ENCODE measurements at places on chromosomes 7 and 10.

DNA sequence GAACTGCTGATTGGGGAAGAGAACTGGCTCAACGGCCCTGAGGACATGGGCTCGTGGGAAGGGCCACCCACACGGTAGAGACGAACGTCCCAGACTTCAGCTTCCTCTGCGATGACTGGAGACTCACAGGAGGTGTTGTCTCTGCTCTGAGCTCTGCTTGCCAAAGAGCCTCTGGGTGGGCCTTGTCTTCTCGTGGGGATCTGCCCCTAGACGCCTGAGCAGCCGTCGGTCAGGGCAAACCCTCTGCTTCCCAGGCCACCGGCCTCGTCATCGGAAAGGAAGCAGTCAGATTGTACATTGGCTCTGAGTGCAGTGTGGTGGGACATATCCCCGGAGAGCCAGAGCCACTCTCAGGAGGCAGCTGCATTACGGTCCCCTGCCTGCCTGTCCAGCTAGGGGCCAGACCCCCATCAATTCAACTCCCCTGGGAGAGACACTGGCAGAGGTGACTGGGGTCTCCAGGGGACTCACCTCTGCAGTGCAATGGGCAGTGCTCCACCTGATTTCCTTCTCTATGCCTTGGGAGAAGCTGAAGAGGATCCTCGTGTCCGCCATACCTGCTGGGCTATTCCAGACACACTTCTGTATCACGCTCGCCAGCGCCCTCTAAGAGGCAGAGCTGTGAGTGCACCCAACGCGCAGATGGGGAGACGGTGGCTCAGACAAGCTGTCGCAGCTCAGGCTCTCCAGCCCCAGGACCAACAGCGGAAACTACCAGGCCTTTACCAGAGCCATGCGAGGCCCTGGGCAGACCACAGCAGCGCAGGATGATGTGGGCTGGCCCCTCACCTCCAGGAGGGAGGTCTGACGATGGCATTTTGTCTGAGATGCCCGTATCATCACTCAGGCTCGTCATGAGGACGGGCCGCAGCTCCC is 227.4 kb downstream of the TCERG1L start:
- no peak for DNase-seq

DNA sequence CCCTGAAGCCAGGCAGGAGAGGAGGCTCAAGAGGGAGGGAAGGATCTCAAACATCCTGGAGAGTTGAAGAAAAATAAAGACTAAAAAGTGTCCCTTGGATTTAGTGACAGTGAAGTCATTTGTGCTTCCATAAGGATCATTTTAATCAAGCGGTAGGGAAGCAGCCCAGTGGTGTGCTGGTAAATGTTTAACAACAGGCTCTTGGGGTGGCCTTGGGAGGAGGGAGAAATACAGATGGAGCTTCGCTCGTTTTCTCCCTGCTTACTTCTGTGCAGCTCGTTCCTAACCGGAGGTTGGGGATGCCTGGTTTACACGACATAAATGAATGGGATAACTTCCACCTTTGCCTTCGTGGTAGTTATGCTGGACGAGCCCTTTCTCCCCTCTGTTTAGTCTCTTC is 140.0 kb downstream of the CAMK1D start:
- DNase-seq = no peak

DNA sequence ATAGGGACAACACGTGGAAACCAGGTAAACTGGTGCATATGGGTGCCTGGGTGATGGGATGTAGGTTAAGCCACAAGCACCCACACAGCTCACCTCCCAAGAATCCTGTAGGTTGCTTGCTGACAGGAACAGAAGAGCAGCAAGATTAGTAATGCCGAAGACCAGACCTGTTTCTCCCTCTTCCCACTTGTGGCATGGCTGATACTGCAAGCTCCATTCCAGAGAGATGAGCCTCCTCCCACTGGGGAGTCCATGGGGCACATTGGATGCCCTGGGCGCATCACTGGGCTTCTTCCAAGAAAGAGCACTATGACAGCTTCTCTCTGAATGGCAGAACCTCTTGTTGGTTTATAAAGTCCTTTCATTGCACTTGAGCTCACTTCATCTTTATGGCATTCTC is 44.4 kb upstream of the LOXL4 start:
- no peak for DNase-seq

DNA sequence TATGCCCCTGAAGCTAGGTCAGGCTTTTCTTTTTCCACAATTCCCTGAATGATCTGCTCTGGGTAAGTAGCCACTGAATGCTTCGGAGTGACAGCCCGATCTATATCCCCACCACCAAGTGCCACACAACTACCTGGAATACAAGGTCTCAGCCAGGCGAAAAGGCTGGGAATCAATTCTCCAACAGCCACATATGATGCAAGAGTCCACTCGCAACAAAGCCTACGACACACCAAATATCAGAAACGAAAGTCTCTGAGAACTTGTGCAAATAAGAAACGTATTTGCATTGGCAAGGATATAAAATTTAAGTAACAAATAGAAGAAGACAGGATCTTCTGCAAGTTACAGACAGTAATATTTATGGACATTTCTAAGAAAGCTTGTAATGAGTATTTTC is 5.7 kb downstream of the HIPK2 start:
- no peak for DNase-seq

DNA sequence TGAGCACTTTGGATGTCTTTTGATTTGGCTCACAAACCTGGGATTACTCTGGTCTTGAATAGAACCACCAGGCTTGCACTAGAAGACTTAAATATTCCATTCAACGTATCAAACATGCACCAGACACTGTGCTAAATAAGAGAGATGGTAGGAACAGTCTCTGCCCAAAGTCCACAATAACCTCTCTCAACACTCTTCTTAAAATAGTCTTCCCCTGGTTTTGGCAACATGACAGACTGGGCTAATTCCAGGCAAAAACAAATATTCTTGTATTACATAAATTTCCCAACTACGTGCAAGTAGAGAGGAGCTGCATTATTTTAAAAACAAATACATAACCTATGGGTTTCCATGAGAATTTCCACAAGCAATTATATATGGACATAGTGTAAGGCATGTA is 64.8 kb upstream of the PAPSS2 start:
- DNase-seq = no peak

- no peak for DNase-seq
These were observed 34.9 kb upstream of the WAPL start for GRCh38 chr10:86556532-86556931.

- no peak for DNase-seq
These were observed 44.8 kb downstream of the MALSU1 start for GRCh38 chr7:23343806-23344475.

DNA sequence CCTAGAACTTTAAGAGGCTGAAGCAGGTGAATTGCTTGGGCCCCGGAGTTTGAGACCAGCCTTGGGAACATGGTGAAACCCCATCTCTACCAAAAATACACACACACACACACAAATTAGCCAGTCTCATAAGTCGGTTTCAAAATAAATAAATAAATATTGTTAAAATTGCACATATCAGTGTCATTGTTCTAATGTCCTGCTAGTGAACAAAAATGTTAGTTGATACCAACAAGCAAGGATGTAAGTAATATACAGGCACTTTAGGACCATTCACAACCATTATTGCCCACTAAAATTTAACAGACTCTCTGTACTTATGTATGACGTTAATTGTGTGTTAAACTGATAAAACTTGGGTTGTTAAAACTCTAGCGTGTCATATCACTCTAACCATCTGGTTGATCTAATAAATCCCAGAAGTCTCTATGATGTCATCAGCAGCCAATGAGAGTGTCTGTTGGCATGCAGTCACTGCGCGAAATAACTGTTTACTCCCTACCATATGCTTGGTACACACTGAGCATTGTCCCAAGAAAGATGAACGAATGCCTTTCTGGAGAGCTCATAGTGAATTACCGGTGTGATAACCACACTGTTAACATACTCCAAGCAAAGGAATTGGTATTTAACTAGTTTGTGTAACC is 30.4 kb upstream of the OTUD1 start:
- DNase-seq = no peak

DNA sequence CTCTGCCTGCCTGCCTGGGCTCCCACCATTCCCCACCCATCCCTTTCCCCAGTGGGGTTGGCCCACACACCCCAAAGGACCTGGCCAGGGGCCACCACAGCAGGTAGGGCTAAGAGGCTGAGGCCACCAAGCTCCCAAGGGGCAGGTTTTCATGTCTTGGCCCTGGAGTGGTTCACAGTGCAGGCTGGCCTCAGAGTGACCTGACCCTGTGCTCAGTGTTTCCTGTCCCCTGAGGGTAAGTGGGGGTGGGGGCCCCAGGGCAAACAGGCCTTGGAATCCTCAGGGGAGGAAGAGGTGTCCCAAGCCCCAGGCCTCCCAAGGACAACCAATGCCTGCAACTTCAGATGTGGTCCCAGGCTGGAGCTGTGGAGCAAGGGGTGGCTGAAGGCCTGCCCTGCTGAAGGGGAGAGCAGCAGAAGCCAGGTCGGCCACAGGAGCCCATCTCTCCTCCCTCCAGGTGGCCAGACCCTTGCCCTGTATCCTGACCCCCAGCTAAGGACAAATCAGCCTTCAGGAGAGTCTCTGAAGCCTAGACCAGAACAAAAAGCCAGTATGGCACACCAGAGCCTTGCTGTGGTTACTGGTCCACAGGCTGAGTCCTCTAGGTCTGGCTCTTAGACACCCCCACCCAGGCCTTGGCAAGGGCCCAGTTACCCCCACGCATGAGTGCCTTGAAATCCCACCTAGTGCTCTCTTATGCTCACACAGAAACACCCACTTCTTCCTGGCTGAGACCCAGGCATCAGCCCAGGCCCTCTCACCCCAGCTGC is 27.6 kb downstream of the POLL start:
- DNase-seq = no peak

DNA sequence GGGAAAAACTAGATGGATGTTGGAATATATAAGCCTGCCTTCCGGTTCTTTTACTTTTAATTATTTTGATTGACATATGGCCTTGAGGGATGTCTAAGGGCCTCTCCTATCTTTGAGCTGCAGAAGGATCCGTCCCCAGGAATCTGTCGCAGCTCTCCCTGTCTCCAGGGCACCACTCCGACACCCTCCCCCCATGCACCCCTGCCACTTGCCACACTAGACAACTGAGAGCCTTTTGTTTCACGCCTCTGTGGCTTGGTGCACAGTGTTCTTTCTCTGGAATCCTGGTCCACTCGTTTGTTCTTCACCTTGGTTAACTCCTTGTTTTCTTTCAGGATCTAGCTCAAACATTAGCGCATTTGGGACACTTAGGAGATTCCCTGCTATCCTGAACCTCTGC is 124.1 kb upstream of the EFCAB10 start:
- DNase-seq = no peak

DNA sequence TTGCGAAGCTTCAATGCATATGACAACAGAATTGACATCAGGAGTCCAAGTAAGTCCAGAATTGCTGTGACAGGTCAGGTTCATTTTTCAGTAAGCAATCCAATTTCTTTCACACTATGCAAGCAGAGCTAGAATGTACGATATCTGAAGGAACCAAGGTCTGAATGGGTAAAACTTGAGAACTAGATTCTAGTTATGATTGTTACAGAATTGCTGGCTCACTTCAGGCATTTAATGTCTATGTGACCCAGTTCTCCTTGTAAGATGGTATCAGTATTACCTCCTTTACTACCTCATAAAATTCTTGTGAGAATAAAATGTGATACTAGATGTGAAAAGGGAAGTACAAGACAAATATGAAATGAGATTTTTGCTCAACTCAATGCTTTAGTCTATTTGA is 159.6 kb downstream of the GPR158 start:
- no peak for DNase-seq

- DNase-seq = no peak
These were observed 45.6 kb upstream of the LRRC4 start for GRCh38 chr7:128076796-128077271.

GRCh38 chr10:91774571-91774970 is 23.7 kb upstream of the TNKS2 start:
- no peak for DNase-seq

DNA sequence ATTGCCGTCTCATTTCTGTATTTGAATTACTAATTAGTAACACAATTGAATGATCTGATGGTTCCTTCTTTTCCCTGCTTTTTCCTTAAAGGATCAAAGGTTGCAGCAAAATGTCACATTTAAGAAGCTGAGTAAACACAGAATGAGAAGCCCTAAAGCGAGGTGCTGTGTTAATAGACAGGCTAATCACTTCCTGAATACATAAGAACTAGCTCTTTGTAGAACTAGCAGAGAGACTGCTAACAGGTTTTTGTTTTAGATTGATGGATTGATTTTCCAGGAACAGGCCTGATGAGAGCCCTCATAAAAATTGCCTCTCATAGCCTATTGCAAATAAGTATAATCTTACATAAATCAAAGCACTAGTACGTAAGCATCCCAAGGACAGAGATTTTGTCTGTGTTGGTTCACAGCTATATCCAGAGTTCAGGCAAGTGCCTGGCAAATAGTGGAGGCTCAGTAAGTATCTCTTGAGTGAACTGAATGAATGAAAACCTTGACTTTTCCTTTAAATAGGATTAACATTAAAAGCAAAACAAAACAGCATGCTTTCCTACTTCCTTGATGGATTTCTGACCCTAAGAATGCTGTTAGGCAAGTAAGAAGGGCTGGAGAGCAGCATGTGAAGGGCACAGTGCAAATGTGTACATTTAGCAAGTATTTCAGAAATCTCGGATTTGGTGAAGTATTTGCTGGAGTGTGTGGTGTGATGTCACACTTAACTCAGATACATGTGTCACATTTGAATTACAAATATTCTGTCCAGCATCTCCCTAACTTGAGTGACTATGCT is 3.3 kb downstream of the TMEM229A start:
- no peak for DNase-seq

- DNase-seq = no peak
These were observed 160.5 kb downstream of the NRF1 start for GRCh38 chr7:129771928-129772479.

DNA sequence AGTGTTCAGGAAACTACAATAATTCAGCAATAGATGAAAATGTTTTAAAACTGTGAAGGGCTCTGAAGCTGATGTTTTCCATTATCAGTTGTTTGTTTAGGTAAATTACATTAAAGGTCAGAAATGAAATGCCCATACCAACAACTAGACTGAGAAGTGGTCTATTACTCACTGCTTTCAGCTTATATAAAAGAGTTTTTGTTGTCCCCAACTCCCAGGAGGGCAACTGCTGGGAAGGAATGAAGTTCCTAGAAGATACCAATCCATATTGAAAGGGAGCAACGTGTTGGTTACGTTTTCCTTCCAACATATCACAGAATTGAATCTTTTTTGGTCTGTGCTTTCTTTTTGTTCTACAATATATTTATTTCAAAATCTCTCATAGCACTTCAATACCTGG is 330.6 kb upstream of the LRRN3 start:
- no peak for DNase-seq

GRCh38 chr7:80135309-80136104 is 876 bp downstream of the GNAI1 start:
- no peak for DNase-seq
